ENCODE measurements at places on chromosomes 3 and 15.

GRCh38 chr3:43539321-43539720, 82.5 kb downstream of the ANO10 start:
- DNase-seq, result no peak

GRCh38 chr15:74208496-74208895, 5.9 kb upstream of the STRA6 start:
- DNase-seq, result no peak

GRCh38 chr3:187641320-187642016, 28.7 kb downstream of the SST start:
- DNase-seq, result no peak

DNA sequence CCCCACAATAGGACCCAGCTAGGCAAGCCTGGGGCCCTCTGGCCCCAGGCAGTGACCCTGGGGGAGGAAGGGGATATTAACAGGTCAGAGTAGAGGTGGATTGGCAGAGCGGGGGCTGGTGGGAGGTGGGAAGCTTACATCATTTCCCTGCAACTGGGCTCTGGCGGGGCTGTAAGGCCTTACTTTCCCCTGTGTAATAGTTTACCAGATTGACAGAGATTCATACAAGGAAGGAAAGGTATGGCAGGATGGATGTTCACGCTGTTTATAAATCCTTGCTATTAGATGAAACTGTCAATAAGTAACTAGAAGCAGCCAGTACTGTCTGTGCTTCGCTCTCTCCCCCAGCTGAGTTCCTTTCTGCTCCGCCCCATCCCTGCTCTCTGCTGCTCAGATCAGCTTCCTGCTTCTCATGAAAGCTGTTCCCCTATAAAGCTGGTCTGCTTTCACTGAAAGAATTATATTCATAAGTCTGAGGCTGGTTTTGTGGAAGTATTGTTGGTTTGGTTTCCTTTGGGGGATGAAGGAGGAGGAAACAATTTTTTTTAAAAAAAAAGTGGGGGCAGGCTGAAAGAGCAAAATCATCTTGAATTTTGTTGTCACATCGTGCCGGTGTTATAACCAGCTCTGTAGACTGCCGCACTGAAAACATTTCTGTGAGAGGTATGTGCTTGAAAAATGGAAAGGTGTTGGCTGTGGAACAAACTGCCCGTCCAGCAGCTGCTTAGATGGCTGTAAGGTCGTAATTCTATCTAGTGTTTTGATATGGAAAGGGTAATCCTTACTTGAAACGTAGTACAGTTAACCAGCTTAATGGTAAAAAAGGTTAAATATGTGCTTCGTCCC, 76.4 kb downstream of the BBX start:
- DNase-seq, result peak; percentile 16

DNA sequence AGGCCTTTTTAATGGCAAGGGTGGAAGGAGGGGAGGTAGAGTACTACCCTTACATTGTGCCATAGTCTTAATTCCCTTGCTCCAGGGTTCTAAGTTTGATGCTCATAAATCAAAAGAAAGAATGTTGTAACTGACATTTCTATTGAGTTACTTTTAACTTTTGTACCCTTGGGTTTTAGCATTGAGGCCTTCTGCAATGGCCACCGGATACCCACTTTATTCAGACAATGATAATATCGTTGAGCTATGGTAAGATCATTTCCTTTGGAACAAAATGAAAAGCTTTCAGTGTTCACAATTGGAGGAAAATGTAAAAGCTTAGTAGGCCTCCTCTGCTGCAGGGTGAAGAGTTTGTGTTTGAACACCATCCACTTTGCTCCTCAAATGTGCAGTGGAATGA, 16.8 kb downstream of the CGNL1 start:
- no peak for DNase-seq

DNA sequence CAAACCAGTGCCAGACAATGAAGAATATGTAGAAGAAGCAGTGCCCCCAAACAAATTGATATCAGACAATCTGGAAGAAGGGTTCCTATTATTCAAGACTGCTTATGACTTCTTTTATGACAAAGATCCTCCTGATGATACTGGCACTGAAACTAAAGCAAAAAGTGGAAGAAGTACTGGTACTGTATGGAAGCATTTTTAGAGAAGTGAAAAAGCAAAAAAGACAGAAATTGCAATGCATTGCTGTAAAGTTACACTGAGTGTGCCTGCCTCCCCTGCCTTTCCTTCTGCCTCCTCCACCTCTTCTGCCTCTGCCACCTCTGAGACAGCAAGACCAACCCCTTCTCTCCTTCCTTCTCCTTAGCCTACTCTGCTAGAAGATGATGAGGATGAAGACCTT, 167.6 kb downstream of the PLCL2 start:
- no peak for DNase-seq

GRCh38 chr3:49173792-49174170, 2.4 kb downstream of the KLHDC8B start:
- DNase-seq, result no peak

DNA sequence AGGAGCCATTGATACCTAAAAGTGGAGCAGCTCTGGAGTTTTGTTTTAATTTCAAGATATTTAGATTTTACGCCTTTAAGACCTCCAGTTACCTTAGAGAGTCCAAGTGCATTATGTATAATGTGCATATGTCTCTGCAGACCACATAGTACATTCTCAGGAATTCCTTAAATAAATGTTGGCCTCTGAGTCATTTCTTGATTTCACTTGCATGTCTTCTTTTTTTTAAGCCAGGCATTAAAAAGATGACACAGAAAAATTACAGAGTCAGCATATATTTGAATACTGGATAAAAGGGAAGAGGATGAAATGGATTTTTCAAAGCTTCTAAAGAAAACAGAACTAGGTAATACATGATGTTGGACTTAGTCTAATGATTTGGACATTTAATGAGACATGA, 125.2 kb downstream of the TMCO5A start:
- DNase-seq, result no peak

DNA sequence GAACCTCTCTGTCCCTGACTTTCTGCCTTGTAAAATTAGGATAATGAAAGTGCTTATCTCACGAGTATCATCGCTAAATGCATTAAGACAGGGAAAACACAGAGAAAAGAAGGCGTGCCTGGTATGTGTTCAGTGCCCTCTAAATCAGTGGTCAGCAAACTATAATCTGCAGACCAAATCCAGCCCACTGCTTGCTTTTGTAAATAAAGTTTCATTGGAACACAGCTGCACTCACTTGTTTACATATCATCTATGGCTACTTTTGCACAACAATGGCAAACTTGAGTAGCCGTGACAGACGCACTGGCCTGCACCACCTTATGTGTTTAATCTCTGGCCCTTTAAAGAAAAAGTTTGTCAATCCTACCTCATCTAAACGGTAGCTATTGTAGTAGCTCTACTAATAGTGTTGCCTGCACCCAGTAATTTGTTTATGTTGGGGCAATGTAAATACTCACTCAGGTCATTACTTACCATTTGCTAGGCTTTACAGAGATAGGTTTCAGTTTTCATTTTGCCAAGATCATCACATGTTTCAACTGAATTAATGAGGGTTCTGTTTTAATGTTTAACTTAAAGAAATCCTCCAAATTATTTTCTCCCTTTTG, 229.4 kb downstream of the FEZF2 start:
- DNase-seq, result no peak

GRCh38 chr3:66233033-66233432, 12.2 kb downstream of the SLC25A26 start:
- no peak for DNase-seq

GRCh38 chr3:53680028-53680427, 166.2 kb downstream of the CHDH start:
- no peak for DNase-seq

- DNase-seq, result no peak
Measured at GRCh38 chr3:87997966-87998365, 60.8 kb downstream of the CGGBP1 start.

GRCh38 chr3:136193278-136194054, 2.7 kb downstream of the MSL2 start:
- DNase-seq, result no peak

- no peak for DNase-seq
Measured at GRCh38 chr3:102006812-102007485, 157.6 kb downstream of the NFKBIZ start.

DNA sequence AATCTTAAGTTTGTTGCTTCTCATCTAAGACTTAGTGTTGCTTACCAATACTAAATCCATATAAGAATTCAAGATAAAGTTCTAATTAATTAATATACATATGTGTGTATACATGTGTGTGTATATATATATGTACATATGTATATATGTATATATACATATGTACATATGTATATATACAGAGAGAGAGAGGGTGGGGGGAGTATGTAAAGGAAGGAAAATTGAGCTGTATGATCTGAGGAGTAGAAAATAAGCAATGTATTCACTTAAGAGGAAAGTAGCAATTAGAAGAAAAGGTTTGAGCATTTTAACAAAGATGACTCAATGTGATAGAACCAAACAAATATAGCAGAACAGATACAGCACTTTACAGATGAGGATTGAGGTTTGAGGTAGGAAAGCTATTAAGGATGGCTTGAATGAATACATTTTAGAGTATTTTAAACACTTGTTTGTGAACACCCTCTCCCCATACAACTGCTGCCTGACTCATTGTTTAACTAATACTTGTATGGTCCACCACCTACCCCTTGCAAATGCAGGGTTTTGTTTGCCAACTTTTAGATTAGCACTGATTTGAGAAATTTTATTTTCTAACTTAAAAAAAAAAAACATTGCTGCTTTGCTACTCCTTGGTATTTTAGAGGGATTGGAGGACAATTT, 681.1 kb upstream of the CADM2 start:
- no peak for DNase-seq

DNA sequence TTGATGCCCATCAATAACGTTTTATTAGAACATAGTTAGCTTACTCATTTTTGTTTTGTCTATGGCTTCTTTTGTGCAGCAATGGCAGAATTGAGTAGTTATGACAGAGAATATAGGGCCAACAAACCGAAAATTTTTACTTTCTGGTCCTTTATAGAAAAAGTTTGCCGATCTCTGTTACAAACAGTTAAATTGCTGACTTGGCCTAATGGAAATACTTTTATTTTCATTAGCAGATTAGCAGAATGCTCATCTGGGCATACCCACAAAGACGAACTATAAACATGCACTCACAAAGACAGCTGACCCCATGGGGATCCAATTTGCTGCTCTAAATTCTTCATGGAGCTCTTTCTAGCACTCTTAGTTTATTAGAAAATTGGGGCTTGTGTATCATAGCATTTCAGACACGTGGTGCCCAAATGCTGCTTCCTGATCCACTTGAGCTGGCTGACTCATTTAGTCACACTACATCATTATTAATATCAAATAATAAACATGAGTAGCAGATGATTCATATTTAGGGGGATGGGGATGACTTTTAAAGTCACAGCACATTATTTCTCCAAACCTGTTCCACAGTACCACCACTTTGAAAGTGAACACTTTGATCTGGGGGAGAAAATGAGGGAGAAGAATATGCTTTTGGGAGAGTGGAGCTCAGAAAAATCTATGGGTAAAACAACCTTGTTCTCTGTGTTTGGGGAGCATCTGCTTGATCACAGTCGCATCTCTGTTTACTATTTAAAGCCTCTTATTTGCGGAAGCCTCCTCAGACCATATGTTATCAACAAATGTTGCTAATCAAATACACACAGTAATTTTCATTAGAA, 228.1 kb upstream of the FEZF2 start:
- DNase-seq, result no peak

GRCh38 chr3:159451482-159451881, 537.2 kb upstream of the IL12A start:
- DNase-seq, result no peak

DNA sequence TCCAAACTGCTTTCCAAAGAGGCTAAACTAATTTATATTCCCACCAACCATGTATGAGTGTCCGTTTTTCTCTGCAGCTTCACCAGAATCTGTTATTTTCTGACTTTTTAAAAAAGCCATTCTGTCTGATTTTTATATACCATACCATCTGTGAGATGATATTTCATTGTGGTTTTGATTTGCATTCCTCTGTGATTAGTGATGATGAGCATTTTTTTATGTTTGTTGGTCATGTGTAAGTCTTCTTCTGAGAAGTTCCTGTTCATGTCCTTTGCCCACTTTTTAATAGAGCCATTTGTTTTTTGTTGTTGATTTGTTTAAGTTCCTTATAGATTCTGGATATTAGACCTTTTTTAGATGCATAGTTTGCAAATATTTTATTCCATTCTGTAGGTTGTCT, 179.4 kb upstream of the ALCAM start:
- DNase-seq, result no peak

GRCh38 chr3:127997961-127998360, 54.3 kb upstream of the SEC61A1 start:
- no peak for DNase-seq

DNA sequence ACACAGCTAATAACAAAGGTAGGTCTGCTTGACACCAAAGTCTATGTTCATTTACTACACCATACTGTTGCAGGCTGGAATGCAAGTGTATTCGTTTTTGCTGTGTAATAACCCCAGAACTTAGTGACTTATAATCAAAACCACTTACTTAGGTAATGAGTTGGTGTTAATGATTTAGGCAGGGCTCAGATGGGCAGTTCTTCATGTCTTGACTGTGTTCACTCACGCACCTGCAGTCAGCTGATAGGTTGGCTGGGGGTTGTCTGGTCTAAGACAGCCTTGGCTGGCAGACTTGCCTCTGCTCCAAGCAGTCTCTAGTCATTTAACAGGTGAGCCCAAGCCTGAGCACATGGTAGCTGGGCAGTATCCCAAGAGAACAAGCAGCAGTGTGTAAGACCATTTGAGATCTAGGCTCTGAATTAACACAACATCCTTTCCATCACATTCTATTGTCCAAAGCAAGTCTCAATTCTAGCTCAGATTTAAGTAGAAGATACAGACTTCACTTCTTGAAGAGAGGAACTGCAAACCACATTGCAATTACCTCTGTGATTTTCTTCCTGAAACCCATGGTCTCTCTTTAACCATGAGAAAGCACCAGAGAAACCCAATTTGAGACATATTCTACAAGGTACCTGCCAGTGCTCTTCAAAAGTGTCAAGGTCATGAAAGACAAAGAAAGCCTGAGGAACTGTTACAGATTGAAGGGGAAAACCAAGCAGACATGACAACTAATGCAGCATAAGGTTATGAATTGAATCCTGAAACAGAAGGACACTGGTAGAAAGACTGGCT, 13.3 kb upstream of the DCLK3 start:
- no peak for DNase-seq

- no peak for DNase-seq
Measured at GRCh38 chr15:85274315-85275050, 105.9 kb upstream of the AKAP13 start.

DNA sequence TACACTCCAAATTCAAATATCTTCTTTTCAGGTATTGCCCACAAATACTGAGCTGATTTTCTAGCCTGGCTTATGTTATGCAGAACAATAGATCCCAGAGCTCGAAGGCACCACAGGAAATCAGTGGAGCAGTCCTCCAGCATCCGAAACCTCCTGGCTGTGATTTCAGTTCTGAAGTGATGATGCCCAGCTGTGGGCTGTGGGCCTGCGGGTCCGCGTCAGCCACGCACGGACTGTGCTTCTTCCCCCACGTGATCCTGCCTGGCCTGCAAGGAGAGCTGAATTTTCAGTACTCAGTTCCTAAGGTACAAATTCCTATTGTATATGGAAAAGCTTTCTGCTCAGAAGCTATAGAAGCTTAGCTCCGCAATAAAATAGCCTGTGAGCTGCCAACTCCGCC, 96.2 kb downstream of the OCA2 start:
- no peak for DNase-seq

- DNase-seq, result no peak
Measured at GRCh38 chr3:3589715-3590130, 209.5 kb upstream of the LRRN1 start.

GRCh38 chr3:145058483-145058882, 1086.9 kb downstream of the DIPK2A start:
- DNase-seq, result no peak

All from T-helper 17 cell (primary cell).